ENCODE measurements at places on chromosomes 16 and 17.

- DNase-seq = peak; percentile 38
These were observed 438 bp downstream of the GRN start for GRCh38 chr17:44345454-44346026.

DNA sequence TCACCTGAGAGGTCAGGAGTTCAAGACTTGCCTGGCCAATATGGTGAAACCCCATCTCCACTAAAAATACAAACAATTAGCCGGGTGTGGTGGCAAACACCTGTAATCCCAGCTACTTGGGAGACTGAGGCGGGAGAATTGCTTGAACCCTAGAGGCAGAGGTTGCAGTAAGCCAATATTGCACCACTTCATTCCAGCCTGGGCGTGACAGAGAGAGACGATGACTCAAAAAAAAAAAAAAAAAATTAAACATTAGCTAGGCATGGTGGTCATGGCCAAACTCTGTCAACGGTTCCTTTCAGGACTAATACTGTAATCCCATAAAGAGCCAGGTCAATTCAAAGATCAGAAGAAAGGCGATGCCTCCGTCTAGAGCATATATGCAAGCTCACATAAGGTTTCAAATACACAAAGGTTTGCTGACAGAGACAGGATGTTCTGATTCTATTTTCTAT lies 2.4 kb downstream of the RNF157 start:
- no peak for DNase-seq

DNA sequence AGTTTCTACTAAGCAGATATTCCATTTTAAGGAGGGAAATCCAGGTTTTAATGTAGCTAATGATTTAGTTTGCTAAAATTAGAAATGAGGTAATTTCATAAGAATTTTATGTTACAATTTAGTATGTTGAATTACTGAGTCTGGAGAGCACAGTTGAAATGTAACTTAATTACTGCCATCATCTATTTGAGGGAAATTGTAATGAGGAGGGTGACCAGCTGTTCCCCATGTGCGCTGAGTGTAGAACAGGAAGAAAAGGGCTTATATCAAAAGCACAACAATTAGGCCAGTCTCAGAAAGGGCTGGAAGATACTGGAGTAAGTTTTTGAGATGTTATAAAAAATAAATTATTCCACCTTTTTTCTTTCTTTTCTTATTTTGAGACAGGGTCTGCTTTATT lies 735.1 kb upstream of the GOT2 start:
- DNase-seq = no peak

DNA sequence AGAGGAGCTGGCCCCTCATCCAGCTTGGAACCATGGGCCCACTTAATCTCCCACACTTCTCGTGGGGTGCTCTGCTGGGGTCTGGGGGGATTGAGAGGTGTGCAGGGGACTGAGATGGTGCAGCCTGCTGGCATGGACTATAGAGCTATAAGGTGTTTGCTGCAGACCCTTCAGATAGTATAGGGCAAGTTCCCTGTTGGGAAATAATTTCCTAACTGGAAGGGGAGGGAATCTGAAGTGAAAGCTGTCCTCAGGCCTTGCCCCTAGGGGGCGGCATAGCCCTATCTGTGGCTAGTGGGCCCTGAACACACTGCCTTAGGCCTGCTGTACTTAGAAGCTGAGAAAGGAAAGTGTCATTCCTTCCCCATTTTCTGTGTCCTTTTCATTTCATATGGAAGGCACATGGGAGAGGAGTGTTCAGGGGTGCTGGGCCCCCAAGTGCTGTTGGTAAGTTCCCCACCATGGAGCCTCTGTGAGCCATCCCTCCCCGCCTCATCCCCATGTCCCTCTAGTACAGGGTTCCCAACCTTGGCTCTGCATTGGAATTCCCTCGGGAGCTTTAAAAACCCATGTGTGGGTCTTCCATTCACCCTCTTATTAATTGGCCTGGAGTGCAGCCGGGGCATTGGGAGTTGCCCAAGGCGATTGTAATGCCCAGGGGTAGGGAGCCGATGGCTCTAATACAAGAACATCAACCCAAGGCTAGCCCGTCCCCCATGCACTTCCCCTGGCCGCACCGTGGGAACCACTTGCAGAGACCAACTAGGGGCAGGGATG lies 19.7 kb downstream of the GOSR2 start:
- DNase-seq = peak; percentile 38

DNA sequence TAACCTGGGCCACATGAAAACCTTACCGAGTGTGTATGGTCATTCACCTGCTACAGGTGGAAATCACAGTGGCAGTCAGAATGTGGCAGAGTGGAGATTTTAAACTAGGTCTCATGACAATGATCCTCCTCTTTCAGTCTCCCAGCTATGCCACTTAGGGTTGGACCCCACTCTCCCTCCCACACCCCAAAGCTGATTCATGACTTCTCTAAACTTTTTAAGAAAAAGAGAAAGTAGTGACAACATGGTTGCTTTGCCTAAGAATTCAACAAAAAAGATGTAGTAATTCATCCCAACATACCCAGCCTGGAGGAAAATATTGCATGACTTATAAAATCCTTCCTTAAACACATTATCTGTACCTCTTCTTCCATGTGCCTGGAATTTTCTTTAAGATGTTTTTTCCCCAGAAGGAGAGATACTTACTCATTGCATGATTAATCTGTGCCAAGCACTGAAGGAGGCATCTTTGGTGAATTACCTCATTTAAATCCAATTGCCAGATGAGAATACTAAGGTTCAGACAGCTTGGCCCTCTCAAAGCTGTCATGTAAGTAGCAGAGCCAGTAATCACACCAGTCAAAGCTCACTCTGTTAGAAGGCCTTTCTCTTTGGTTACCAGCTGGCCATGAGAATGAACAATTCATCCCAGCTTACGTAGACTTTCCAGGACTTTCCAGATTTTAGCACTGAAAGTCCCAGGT lies 119.9 kb downstream of the COPRS start:
- no peak for DNase-seq

GRCh38 chr16:87344931-87345631 lies 27.9 kb upstream of the C16orf95 start:
- no peak for DNase-seq

DNA sequence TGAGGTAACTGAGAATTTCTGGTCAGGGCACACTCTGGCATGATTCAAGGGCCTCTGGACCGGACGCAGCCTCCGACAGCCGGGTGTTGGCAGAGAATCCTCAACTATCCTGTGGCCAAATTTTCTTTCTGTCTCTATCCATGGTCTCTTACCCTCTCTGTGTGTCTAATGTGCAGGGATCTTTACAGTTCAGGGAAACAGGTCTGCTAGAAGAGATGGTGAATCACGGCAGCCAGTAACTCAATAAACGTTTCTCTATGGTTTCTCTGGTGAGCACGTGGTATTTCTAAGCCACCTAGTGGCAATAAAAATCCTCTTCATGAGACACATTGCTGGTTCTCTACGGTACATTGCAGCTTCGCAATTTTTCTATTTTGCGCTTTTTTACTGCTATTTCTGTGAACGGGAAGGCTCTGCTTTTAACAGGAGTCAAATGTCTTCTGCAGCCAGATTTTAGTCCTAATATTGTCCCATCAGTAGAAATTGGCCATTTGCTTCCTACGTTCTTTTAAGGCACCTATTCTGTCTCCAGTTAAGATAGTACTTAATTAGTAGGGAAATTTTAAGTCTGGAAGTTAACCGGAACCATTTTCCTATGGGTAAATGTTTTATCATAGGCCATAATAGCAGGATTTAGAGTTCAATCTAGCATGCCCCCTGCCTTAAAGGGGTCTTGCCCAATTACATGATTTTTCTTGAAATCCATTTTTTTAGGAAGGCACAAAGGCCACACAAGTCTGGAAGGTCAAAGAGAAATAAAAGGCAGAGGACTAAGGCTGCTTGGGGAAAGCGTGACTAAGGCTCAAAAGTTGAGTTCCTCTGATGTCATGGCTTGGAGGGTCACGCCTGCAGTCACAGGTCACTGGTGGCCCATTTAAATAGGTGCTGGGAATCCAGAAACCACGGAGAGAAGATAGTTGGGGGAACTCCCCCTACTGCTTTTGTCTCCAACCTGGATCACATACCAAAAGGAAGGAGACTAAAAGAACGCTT lies 31.5 kb downstream of the QPRT start:
- DNase-seq = peak; percentile 35

DNA sequence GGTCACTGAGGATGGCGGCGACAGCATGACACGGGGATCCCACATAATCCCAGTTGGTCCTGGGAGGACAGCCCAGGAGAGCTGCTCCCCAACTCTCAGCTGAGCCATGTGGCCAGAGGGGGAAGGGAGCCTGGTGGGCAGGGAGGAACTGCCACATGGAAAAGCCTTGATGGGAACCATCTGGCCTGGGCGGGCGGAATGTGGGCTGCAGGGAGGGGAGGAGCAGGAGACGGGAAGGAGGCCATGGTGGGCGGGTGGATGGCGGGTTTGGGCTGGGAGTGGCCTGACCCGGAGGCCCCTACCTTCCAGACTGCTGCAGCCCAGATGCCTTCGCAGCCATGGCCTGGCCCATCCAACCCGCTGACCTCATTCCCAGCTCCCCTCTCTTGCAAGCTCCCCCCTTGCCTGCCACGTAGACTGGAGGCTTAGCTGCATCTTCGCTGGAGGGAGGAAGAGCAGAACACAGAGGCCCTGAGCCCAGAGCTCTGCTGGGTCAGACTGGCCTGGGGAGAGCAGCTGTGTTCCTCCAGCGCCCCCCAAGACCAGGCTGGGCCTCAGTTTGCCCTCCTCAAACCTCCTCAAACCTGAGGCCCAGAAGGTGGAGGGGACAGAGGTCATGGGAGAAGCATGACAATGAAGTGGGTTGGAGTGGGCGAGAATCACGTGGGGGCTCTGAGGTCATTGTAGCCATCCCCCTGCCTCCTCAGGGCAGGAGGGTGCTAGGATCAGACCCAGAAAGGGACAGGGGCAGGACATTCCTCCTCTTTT lies 8.2 kb upstream of the COL1A1 start:
- peak; percentile 95 for DNase-seq

- DNase-seq = no peak
These were observed 10.1 kb downstream of the DNAH9 start for GRCh38 chr17:11608396-11608795.

DNA sequence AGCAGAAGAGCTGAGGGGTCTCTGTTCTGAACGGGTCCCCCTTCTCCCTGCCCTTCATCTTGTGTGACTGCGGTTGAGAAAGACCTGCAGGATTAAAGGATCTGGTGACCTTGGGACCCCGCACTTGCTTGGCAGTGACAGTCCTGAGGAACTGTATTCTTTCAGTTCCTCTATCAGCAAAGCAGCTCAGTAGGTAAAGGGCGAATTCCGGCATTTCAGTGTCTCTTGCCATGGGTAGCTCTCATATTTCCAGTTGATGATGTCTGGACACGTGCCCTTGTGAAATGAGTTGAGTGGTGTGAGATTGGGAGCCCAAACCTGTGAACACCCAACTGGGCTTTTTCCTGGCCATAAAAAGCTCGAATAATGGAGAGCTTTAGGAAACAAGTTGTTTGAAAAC lies 135.7 kb downstream of the PRKCA start:
- DNase-seq = no peak

- no peak for DNase-seq
These were observed 27.4 kb downstream of the KIAA0513 start for GRCh38 chr16:85054948-85055492.

DNA sequence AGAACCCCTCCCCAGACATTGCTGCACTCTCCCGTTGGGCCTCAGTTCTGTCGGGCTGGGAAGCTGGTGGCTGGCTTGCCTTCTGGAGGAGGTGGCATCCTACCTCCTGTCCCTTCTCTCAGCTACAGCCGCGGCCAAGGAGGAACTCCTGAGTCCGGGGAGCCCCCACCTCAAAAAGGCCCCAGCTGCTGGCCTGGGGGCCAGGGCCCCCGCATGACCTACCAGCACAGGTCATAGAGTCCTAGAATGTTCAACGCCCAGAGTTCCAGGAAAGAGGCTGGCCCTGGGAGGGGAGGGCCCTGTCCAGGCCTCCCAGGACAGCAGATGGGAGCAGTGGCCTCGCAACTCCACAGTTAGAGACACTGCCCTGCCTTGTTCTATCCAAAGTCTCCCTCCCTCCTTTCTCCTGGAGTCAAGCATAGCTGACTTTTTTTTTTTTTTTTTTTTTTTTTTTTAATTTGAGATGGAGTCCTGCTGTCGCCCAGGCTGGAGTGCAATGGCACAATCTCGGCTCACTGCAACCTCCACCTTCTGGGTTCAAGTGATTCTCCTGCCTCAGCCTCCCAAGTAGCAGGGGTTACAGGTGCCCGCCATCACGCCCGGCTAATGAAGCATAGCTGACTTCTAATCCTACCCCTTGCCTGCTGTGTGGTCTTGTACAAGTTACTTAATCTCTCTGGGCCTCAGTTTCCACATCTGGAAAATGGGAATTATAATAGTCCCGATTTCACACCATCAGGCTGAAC lies 7.1 kb downstream of the CARHSP1 start:
- DNase-seq = no peak
